Stimulated activated CD8-positive, alpha-beta memory T cell treated with anti-CD3 and anti-CD28 coated beads, Interleukin-4, amount 100 ng/mL, for 48 hours (primary cell): ENCODE measurements at places on chromosomes 5 and 9.

- no peak for DNase-seq
Observed at GRCh38 chr5:102893942-102894341, 138.8 kb downstream of the PAM start.

DNA sequence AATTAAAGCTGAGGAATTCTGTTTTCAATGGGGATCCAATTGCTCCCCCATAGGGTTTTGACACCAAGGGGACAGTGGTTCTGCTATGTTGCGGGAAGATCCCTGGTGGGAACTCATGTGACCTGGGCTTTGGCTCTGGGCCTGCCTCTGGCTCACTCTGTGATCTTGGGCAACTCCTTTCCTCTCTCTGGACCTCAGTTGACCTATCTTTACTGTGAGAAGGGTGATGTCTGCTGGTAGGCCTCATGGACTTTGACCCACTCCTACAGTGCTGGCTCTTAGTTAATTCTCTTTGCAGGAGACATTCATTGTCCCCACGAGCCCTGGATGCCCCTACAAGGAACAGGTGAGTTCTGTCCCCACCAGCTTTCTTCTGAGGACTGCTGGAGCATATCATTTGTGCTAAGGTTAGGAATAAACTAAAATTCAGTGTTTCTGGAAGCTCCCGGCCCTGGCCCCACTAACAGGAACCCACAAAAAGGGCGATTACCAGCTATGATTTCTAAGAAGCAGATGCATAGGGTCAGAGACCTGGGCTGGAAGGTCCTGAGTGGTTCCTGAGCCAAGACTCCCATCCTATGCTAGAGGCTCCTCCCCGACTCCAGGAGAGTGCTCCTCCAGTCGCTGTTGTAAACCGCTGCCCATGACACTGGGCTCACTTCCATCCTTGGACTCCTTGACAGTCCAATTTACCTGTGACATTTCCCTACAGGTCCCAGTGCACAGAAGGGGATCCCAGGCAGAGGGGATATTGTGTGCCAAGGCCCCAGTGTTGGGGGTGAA lies 218.3 kb downstream of the PAX5 start:
- DNase-seq = no peak

DNA sequence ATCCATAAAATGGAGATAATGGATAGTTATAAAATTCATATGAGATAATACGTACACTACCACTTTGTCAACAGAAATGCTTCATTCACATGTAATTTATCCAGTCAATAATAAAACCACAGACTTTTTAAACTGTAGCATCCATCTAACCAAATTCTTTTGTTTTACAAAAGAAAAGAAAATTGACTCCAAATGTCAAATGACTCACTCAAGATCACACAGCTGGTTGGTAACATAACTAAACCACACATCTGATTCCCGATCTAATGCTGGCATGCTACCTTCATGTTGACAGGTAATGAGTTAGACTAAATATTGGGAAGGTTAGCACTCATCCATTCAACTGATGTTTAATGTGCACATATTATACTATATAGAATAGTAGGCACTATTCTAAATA lies 4.9 kb downstream of the FRMD3 start:
- no peak for DNase-seq

- DNase-seq = no peak
Observed at GRCh38 chr5:94359880-94360279, 258.5 kb downstream of the KIAA0825 start.

DNA sequence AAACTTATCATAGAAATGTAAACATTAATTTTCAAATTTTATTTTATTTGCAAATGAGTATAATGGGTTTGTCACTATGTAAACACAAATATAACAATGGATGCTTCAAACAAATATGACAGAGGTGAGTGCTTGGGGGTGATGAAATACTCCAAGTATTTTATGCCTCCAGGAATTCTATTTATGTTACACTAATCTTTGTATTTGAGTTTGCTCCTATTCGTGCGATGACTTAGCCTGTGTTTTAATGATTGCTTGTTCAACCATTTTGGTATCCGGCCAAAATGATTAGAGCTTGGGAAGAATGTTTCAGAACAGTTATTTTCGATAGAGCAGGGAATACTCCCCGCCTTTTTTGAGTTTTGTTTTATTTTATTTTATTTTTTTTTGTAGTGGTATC lies 5.0 kb downstream of the DMRT2 start:
- DNase-seq = no peak

DNA sequence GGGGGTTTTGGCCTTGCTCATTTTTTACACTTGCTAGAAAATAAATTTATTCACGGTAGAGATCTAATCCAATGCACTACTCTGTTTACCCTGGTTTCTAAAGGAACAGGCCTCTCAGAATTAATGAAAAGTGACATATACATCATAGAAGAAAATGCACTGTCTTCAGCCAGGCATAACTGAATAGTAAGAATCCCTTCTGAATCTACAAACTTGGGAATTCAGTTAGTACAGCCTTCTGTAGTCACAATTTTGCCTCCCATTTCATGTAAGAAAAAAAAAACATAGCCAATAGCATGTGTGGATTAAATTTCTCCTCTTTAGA lies 197.3 kb downstream of the CAAP1 start:
- no peak for DNase-seq

DNA sequence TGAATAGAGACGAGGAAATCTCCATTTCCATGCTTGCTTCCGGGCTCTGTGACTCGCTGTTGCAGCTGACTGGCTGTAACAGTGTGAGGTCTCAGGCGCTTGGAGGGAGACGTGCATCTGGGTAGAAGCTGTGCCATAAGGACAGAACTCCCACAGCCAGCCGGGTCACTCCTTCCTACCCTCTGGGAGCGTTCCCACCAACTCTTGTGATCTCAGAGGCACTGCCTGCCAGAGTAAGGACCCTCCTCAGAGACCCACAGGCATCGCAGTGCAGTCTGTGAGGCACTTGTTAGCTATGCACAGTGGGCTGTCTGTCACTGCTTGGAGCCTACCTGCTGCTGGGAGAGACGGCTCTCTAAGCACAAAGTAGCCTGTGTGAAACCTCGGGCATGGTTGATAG lies 203.4 kb upstream of the SEMA6A start:
- DNase-seq = no peak

GRCh38 chr5:110734101-110734500 lies 4.7 kb upstream of the SLC25A46 start:
- DNase-seq = no peak

DNA sequence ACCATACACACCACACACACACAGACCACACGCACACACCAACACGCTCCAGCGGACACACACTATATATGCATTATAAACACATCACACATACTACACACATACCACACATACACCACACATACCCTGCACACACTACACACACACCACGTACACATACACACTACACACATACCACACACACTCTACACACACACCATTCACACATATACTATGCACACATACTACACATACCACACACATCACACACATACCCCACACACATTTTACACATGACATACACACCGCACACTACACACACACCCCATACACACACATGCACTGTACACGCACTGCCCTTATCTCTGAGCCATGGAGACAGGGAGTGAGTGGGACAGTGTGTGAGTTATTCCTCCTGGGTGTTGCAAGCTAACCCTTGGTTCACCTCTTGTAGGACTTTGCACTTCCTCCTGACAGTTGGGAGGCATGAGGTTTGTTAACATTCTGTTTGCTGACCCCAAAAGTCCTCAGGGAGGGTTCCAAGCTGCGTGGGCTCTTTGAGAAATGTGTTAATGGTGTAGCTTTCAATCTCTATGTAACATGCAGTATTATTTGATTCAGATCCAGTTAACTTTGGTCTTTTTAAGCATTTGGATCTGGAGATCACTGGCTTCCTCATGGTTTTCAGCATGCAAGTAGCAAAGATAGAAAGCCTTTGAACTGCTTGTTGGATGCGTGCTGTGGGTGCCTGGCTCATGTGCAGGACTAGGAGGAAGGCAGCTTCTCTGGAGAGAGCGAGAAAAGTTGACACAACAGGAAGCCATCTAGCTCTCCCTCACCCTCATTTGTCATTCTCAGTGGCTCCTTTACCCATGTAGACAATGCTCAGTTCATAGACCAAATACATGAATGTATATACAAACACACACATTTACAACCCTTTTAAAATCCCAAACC lies 13.7 kb downstream of the IL31RA start:
- DNase-seq = no peak

GRCh38 chr5:65803699-65804391 lies 81.8 kb downstream of the NLN start:
- no peak for DNase-seq

DNA sequence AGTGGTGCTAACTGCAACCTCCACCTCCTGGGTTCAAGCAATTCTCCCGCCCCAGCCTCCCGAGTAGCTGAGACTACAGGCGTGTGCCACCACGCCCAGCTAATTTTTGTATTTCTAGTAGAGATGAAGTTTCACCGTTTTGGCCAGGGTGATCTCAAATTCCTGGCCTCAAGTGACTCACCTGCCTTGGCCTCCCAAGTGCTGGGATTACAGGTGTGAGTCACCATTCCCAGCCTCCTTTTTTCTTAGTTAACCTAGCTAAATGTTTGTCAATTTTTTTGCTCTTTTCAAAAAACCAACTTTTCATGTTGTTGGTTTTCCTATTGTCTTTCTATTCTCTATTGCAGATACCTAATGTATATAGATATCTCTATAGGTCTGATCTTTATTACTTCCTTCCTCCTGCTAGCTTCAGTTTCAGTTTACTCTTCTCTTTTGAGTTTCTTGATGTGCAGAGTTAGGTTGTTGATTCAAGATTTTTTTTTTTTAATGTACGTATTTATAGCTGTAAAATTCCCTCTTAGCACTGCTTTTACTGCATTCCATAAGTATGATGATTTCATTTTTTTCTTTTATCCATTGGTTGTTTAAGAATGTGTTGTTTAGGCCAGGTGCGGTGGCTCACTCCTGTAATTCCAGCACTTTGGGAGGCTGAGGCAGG lies 32.9 kb downstream of the FGD3 start:
- peak; percentile 24 for DNase-seq

DNA sequence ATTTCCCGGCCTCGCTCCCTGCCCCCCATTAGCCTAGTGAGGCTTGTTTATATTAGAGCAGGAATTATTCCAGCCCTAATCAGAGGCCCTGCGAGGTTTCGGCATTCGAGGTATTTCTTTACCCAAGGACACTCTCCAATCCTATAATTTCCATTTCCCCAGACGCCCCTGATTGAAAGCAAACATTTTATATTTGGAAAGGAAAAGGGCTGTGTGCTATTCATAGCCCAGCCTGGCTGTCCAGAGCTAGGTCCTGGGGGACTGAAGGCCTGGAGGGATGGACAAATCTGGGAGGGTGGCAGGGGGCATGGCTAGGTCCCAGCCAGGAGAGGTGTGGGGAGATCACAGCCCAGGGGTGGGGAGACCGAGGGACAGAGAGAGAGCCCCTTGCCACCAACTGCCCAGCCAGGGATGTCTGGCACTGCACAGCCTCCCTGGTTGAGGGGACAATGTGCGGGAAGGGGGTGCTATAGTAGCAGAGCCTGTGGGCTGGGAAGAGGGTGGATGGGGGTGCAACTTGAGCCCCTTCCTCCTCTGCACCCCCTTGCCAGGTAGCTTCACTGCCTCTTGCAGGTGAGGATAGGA lies 125.1 kb downstream of the BARX1 start:
- no peak for DNase-seq

- no peak for DNase-seq
Observed at GRCh38 chr9:78707080-78707479, 410.2 kb downstream of the PSAT1 start.
